ENCODE measurements at places on chromosomes 12 and 14.

DNA sequence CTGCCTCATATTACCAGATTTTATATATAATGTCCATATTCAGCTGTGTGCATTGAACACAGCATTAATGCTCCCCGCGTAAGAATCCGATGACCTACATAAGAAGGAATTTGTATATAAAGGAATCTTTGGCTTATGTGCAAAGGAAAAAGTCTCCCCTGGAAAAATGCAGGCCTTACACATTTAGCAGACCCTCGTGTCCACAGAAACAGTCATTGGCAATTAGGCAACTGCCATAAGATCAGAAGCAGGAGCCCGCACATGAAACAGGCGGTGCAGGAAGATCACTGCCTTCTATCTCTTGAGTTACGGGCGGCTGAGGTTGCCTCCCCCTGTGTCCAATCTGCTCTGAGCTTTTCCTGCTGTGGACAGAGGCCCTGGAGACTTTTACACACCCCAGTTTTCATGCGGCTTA, 63.2 kb upstream of the RFX4 start:
- DNase-seq: no peak

GRCh38 chr14:52305014-52305413, 9.1 kb upstream of the PTGER2 start:
- DNase-seq: no peak

GRCh38 chr14:69982220-69982839, 103.1 kb downstream of the SMOC1 start:
- DNase-seq: no peak

DNA sequence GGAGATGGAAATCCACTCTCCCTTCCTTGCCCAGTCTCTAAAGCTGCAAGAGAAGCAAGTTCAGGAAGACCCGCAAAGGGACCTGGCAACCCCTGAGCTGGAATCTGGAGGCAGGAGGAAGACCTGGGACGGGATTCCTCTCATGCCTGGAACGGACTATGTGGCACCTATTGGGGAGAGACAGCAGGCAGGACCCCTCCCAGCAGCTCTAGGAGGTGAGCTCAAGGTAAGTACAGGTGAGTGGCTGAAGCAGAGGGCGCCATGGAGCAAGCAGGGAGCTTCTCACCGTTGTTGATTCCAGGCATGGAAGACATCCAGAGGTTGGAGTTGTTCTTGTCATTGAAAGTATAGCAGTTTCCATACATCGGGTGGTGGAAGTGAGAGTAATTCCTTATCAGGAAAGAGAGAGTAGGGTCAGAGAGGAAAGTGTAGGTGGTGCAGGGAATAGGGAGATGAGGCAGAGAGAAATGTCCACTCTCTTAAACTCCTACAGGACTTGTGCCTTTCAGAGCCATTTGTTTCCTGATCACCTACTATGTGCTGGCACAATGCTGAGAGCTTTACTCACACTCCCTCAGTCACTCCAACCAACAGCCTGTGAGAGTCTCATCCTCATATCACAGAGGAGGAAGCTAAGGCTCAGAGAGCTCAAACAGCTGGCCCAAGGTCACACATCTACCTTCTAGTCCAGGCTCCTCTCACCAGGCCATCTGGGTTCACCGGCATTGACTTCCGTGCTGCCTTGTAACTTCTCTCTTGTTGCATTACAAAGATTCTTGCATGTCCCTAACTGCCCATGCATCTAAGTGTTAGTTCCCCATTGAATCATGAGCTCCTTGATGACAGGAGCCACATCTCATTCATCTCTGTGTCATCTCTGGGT, 13.9 kb upstream of the TNFRSF1A start:
- DNase-seq: peak; percentile 82

DNA sequence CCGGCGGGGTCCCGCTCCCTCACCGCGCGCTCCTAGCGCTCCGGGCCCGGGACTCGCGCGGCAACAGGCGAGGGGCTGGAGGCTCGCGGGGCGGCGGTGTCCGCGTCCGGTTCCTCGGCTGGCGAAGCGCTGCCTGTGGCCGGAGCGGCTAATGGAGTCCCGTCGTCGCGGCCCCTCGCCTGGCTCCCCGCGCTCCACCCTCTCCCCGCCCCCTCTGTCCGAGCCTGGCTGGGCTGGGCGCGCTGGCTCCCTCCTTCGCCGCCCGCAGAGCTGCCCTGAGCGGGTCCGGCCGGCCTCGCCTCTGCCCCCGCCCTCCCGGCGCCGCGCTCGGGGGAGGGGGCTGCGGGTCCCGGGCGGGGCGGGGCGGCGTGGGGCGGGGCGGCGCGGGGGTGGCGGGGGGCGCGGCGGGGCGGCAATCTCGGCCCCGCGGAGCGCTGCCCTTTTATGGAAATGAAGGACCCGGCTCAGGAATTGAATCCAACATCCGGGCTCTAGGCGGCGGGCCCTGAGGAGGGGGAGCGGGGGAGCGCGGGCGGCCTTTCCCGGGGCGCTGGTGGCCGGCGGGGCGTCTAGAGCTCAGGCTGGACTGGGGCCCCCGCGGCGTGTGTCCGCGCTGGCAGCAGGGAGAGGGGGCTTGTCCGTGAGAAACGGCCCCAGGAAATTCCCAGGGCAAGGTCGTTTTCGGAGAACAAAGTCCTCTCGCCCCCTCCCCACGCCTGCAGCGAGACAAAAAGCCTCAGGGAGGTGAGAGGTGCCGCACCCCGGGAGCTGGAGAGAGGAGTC, at the start of gene FERMT2:
Gene FERMT2, minus strand, starts transcription at position 153 of the 783 bp plus-strand sequence. CDS start 482 bp downstream, outside the sequence.
- DNase-seq: no peak

GRCh38 chr14:23365732-23366425, 907 bp upstream of the EFS start:
- no peak for DNase-seq

DNA sequence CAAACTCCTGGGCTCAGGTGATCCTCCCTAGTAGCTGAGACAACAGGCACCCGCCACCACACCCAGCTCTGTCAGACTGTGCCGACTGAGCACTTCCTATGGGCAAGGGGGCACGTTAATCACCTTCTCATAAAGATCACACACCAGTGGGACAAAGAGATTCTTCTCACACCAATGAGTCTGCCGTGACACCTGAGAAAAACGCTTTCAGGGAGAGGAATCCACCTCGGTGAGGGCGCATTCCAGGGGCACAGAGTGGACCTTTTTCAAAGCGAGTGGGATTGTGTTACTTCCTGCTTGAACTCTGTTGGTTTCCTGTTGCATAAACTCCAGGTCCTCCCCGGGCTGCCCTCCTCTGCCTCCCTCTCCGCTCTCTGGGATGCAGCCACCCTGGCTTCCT, 17.5 kb upstream of the SCARB1 start:
- peak; percentile 40 for DNase-seq

- no peak for DNase-seq
Observed at GRCh38 chr14:104030958-104031357, 54.5 kb upstream of the ASPG start.

DNA sequence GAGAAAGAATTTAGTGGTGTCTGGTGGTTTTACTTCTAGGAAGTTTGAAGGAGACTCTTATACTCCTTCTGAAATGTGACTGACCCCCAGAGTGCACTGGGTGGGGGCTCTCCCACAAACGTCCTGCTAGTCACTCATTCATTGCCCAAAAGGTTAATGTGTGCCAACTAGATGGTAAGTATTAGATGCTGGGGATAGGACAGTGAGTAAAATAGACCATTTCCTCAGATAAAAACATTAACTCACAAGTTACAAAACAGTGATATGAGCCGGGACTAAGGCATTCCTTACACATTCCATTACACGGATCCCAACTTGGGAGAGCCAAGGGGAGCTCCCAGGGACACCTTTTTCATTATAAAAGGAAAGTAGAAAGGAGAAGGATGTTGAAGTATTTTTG, 185.1 kb downstream of the ATXN7L3B start:
- DNase-seq: no peak

GRCh38 chr14:68306265-68306933, 486.5 kb downstream of the ZFP36L1 start:
- no peak for DNase-seq

DNA sequence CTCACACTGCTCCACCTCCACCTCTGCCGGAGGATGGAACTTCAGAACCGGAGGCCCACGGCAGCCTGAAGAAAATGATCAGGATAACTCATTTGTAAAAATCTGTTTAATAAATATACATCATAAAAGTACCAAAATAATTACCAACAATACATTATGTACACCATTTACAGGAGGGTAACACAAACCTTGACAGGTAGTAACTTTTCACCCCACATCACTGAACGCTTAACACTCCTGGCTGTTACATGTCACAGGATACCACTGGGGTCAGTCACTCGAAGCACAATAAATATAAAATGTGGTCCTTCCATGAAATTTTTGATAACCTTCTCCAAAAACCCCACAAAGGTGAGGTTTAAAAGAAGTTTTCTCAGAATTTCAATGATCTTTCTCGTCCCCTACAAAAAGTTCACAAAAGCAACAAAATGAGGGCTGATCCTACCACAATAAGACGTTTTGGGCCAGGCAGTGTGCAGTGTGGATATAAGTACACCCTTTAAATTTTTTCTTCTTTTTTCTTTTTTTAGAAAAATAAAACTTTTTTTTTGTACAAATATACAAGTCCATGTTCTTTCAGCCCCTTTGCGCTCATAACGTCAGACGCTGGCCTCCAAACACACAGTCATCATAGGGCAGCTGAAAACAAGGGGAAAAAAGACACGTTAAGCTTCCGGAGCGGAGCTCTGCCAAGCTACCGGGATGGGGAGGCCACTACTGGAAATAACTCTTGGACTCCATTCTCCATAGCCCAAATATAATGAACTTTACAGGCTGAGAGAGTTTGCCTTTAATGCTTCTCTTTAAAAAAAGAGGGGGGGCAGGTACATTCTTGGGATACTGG, 2.9 kb downstream of the NFKBIA start:
- DNase-seq: no peak

DNA sequence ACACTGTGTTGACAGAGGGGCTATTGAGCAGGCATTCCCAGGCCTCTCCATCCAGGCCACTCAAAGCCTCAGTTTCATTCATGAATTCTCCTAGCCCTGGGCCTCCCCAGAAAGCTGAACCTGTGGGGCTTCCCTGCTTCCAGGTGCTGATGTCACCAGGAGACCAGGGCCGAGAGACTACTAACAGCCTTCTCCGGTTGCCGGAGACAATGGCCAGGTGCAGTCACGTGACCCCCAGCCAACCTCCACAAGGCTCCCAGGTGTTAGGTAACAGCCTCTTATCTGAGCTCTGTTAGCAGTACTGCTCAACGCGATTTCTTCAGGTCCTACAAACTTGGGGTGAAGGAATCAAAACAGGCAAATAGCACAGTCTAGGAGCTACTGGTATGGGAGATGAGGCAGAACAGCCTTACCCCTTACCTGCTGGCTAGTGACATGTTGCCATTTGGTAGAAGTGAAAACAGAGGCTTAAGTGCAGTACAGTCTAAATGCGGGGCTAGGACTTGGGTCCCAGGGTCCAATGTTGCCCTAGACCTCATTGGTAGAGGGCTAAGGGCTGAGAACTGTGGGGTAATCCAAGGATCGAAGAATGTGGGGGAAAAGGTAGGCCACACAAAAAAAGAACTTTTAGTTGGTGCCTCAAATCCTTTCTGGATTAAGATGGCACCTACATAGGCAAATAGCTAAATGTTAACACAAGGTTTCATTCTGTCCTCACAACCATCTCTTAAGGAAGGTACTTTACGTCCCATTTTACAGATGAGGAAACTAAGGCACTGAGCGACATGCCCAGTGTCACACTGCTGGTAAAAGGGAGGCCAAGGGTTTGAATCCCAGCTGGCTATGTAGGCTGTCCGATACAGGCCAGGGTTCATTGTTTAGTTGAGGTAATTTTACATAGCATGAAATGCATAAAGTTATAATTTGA, 3.8 kb downstream of the CCDC88C start:
- DNase-seq: no peak

GRCh38 chr12:106062693-106063092, 76.1 kb downstream of the NUAK1 start:
- DNase-seq: no peak

DNA sequence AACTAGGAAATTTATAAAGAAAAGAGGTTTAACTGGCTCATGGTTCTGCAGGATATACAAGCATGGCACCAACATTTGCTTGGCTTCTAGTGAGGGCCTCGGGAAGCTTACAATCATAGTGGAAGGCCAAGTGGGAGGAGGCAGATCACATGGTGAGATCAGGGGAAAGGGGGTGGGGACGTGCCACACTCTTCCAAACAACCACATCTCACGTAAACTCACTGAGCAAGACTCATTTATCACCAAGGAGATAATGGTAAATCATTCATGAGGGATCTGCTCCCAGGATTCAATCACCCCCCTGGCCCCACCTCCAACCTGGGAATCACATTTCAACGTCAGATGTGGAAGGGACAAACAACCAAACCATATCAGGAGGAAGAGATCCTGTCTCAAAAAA, 35.8 kb downstream of the NUMB start:
- DNase-seq: no peak

DNA sequence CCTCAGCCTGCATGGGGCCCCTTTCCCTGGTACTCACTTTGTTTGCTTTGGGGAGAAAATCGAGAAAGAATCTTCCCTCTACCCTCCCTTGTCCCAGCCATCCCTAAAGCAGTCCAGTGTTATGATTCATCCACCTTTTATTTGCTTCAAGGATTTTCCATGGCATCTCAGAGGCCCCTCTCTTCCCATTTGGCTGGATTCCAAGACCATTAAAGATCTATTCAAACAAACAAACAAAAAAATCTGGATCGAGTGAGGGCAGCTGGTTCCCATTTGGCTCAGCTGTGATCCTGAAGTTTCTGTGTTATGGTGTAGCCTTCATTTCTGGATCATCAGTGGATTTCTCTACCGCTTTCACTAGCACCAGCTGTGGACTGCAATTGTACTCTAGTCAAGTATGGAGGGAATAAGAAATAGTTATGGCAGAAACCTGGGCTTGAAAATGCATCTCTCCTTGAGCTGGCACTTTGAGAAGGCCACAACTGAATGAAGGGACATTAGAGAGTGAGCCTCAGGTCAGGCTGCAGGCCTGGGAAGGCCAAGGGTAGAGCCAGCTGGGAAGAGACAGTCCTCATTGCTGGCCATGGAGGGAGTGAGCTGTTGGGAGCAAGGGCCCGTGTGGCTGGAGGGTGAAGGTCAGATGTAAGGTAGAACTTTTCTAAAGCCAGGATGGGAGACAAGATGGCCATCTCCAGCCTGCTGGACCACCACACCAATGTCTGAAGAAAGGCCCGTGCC, 13.7 kb downstream of the KRT71 start:
- no peak for DNase-seq

- no peak for DNase-seq
Observed at GRCh38 chr12:65557438-65558181, 266.7 kb upstream of the HMGA2 start.

GRCh38 chr14:60294411-60295069, 45.5 kb downstream of the PPM1A start:
- no peak for DNase-seq

DNA sequence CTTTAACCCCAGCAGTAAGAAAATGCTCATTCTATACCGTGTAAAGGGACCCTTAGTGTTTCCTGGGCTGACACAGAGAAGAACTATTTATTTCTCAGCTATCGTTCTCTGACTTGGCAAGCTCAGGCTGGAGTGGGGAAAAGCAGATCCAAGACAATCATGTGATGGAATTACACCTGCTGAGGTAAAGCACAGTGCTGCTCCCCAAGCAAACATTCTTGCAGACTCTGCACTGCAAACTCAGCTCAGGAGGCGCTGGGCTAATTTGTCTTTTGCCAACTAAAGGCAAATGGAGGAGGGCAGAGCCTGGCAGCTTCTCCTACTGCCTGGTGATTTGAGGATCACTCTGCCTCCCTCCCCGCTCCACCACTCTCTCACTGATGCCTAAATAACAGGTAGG, 57.8 kb upstream of the FUT8 start:
- no peak for DNase-seq

Data from MV-4-11 (cell line).